GM12878 (cell line): ENCODE measurements at places on chromosomes 16 and 17. TPM values are rescaled to one million over a fixed set of nuclear protein-coding genes. Genes with fewer than 3 reads are reported as not detected.

CLDN7 gene
- polyA plus RNA-seq = 0.27 TPM in 1 of 2 replicates, not detected in the other

ZSCAN10 gene
- not detected in 2 replicates for polyA plus RNA-seq

DNA sequence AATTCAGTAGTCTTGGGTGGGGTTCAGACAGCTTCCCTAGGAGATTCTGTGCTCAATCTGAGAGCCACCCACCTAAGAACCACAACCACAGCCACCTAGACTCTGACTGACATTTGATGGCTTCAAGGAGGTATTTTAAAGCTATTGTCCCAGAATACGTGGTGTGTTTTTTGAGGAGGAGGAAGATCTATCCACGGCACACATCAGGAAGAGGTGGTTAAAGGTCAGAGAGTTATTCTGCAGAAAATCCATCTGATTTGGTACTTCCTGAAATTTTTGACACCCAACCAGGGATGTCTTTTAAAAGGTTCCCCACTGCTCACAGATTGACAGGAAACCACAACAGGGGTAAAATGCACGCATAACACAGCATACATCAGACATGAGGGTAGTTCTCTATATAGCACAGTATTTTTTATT lies 25.1 kb downstream of the SMARCE1 start:
- no peak for DNase-seq

DNA sequence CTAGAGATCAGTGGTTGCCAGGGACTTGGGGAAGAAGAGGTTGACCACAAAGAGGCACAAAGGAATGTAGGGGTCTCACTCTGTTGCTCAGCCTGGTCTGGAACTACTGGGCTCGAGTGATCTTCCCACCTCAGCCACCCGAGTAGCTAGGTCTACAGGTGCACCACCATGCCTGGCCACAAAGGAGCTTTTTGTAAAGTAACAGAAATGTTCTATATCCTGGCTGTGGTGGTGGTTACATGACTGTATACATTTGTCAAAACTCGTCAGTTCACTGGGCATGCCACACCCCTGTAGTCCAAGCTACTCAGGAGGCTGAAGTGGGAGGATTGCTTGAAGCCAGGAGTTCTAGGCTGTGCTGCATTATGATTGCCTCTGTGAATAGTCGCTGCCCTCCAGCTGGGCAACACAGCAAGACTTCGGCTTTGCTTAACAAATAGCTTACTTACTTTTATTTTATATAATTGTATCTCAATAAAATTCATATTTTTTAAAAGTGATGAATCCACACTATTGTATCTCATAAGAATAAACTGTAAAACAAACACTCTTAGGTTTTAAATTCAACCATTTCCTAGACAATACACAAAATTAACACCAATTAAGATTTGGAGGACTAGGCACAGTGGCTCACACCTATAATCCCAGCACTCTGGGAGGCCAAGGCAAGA lies 5.0 kb downstream of the SKA2 start:
- no peak for DNase-seq

DNA sequence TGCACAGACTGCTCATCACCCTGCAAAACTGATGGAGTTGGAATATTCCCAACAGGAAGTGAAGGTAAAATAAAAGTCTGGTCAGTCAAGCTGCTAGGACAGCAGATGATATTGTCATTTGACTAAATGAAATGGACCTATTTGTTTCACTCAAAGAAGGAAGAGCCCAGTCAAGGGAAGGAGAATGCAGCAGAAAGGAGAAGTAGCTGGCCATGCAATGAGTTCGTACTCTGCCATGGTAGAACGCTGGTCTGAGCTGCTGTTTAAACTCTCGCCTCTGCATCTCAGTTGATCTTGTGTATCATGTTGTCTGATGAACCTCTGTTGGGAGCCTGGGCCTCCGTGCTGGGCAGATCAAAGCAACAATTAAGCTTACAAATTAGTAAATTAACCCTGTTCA lies 15.6 kb upstream of the YPEL2 start:
- no peak for DNase-seq
